ENCODE measurements at places on chromosomes 11 and 22.

GRCh38 chr22:50236731-50237409, 8.0 kb downstream of the TUBGCP6 start:
- DNase-seq: no peak

GRCh38 chr22:30170129-30170528, 76.4 kb downstream of the LIF start:
- no peak for DNase-seq

GRCh38 chr11:134665188-134665535, 253.1 kb upstream of the B3GAT1 start:
- no peak for DNase-seq

DNA sequence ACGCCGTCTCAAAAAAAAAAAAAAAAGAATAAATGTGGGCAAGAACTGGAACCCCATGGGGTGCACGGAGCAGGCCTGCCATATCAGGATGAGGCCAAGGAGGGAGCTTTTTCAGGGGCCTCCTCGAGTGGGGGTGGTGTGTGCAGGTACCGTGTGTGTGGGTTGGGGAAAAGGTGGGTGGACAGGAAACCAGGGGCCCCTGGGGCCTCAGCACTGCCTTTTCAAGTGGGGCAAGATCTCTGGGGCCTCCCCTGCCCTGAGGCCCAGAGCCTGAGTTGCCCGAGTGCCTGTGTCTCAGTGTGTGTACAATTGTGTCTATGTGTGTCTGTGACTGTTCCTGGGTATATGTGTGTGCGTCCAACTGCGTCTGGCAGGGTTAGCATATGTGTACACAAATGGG, 23.8 kb downstream of the TEF start:
- no peak for DNase-seq

DNA sequence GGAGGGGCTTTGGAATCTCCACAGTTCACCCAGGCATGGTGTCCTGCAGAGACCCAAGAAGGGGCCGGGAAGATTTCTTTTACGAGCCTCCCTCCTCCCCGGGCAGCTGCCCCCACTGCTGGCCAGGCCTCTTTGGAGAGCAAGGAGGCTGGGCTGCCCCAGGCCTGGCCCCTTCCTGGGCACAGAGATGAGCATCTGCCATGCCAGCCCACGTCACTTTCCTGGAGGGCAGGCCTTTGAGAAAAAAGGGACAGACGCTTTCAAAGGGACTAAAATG, 60.5 kb upstream of the FGF3 start:
- no peak for DNase-seq

DNA sequence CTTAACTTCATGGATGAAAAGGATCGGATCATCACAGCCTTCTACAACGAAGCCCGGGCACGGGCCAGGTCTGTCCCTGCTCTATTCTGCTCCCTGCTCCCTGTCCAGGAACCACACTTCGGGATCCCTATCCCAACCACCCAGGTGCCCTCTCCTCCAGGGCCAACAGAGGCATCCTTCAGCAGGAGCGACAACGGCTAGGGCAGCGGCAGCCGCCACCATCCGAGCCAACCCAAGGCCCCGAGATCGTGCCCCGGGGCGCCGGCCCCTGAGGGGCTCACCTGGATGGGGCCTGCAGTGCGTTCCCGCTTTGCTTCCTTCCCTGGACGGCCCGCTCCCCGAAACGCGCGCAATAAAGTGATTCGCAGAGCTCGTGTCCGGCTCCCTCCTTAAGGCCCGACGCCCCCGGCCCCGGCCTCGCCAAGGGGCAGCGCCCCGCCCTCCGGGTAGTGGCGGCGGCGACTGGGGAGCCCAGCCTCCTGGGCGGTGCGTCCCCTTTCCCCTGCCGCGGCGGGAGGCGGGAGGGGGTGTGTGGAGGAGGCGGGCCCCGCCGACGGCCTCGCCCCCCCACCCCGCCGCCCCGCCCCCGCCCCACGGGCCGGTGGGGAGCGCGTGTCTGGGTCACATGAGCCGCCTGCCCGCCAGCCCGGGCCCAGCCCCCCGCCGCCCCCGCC, at the start of gene VEGFB:
Gene VEGFB (plus strand): TSS at position 672 of the 674 bp plus-strand sequence. CDS start 250 bp downstream, outside the sequence.
- DNase-seq: no peak

DNA sequence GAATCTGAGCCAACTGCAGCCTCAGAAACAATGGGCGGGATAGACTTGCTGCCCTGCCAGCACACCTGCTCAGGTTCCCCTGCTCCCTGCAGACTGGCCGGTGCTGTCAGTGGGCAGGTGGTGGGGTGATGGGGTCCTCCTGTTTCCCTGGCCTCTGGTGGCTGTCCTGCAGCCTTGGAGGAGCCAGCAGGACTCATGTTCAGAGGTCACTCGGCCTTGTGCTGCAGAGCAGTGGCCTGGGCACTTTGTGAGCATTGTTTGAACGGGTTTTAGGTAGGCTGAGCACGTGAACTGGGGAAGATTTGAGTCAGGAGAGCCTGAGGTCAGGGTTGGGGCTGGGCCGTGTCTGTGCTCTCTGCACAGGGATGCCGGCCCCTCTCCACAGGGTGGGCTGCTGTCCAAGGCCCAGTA, 17.6 kb downstream of the PPIL2 start:
- no peak for DNase-seq

DNA sequence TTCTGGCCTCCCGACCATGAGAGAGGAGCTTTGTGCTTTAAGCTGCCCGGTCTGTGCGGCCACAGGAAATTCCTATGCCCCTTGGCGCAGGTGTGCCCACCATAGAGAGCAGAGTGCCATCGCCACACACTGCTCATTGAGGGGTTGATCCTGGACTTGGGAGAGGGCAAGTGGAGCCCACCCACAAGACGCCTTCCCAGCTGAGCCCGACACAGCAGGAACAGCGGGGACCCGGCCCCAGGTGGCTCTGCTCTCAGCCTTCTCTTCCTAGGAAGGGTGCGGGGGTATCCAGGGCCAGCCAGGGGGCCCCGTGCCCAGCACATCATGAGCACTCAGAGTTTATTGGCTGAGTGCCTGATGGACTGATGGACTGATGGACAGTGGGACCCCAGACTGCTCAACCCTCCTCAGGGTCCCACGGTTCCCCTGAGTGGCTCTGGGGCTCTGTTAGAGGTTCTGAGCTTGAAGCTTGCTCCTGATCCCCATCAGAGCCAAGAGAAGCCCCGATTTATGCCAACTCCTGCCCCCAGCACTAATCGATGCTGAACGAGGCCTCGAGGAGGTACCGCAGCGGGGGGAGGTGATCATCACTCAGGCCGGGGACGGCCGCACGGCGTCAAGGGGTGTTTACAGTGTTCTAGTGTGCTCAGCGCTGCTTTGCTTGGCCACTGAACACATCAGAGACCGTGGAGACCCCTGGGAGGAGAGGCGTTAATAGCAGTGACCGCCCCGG, 13.5 kb upstream of the MRGPRD start:
- DNase-seq: no peak

GRCh38 chr11:55942785-55943392, 6.7 kb upstream of the OR5I1 start:
- no peak for DNase-seq

- no peak for DNase-seq
These were observed 3.9 kb downstream of the MALAT1 start for GRCh38 chr11:65502555-65503367.

DNA sequence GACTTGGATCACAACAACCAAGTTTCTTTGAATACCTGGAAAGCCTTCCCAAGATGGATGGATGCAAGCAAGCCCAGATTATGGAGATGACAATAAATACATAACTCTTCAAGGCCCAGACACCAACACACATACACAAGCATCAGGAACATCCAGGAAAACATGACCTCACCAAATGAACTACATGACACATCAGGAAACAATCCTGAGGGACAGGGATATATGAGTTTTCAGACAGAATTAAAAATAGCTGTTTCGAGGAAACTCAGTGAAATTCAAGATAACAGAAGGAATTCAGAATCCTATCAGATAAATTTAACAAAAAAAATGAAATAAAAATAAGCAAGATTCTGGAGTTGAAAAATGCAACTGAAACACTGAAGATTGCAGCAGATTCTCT, 659.4 kb downstream of the METTL15 start:
- no peak for DNase-seq

- DNase-seq: no peak
These were observed 11.8 kb downstream of the LDLRAD3 start for GRCh38 chr11:35955636-35956035.

GRCh38 chr11:5546457-5546856, 1.9 kb downstream of the OR52H1 start:
- no peak for DNase-seq

GRCh38 chr11:67632175-67632981, 2.6 kb upstream of the NUDT8 start:
- no peak for DNase-seq

- DNase-seq: peak; percentile 57
These were observed 14.2 kb upstream of the MUC6 start for GRCh38 chr11:1050581-1051355.

- no peak for DNase-seq
These were observed 37.7 kb downstream of the DDI1 start for GRCh38 chr11:104073950-104074705.

DNA sequence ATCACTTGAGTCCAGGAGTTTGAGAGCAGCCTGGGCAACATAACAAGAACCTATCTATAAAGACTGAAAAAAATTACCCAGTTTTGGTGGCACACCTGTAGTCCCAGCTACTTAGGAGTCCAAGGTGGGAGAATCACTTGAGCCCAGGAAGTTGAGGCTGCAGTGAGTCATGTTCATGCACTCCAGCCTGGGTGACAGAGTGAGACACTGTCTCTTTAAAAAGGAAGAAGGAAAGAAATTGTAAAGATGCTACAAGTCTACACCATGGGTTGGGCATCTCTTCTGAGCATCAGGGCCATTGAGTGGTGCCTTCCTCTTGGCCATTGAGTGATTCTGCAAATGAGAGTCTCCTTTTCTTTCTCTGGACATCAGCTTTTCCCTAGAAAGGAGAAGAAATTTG, 15.7 kb upstream of the MTMR3 start:
- no peak for DNase-seq

- DNase-seq: no peak
These were observed 3.2 kb upstream of the WNT11 start for GRCh38 chr11:76209375-76209972.

GRCh38 chr11:118660681-118661424, 18.6 kb downstream of the TREH start:
- no peak for DNase-seq

- no peak for DNase-seq
These were observed 97.5 kb upstream of the ALX4 start for GRCh38 chr11:44407211-44407996.

- no peak for DNase-seq
These were observed 703 bp downstream of the ABTB2 start for GRCh38 chr11:34356913-34357700.

DNA sequence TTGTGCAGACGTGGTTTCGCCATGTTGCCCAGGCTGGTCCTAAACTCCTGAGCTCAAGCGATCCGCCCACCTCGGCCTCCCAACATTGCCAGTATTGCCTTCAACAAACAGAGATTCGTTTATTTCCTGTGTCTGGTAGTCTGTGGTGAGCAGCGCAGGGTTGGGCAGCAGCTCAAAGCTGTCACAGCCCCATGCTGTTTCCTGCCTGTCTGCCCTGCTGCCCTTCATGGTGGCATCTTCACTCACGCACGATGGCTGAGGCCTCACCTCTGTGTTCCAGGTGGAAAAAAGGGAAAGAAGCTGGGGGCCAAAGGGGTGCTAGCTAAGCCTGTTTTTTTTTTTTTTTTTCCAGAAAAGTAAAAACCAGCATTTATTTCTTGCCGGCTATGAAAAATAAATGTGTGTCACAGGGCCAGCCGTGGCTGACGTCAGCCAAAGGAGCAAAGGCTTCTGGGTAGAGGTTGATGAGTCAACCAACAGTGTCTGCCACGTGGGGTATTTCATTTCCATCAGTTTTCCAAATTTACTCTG, 28.8 kb downstream of the TBC1D22A start:
- no peak for DNase-seq

DNA sequence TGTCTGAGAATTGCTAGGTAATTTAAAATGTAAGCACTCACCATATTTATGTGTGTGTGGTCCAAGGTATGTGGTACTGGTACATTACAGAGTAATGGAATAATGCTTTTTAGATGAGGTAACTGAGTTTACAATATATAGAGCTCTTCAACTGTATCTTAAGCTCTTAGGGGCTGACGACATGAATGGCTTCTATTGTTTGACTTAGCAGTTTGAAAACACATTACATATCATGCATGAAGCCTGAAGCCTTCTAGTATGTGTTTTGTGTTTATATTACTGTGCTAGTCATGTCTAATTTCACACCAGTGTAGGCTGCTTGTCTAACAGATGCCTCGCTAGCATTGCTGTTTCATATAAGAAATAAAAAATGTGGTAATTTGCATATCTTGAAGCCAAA, 37.2 kb downstream of the GAS2 start:
- no peak for DNase-seq

DNA sequence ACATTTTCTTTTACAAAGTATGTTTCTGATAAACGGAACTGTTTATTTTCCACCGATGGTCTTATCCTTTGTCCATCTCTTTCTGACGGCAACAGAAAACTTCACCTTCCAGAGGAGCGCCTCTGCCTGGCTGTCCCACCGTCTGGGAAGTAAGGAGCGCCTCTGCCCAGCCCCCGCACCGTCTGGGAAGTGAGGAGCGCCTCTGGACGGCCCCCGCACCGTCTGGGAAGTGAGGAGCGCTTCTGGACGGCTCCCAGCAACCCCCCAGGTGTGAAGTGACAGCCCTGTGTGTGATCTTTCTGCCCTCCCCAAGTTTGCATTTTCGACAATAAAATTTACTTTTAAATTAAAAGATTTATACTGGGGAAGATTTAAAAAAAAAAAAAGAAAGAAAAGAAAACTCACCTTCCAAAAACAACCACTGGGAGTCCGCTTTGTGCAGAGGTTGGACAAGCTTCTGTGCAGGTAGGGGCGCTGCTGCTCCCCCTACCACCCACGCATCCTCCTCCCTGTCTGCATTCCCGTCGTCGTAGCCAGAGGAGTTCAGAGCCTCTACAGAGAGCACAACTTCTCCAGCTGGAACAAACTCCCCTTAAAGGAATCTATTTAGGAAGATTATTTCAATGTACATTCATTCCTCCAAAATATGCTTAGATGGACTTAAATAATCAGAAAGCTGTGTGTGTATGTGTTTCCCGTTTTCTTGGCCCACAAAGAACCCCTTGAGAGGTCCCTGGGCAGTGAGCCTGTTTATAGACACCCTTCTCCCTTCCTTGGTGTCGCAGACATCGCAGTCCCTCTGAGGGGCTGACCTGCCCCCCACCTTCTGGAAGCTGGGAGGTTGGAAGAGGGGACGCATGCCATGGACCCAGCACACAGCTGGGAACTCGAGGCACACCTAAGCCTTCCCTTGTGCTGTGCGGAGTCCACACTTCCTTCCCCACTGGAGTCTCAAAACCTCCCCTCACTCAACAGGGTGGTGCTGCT, 849 bp upstream of the APOBEC3B start:
- no peak for DNase-seq

GRCh38 chr22:39746600-39747262, 146.8 kb downstream of the ENTHD1 start:
- DNase-seq: no peak

DNA sequence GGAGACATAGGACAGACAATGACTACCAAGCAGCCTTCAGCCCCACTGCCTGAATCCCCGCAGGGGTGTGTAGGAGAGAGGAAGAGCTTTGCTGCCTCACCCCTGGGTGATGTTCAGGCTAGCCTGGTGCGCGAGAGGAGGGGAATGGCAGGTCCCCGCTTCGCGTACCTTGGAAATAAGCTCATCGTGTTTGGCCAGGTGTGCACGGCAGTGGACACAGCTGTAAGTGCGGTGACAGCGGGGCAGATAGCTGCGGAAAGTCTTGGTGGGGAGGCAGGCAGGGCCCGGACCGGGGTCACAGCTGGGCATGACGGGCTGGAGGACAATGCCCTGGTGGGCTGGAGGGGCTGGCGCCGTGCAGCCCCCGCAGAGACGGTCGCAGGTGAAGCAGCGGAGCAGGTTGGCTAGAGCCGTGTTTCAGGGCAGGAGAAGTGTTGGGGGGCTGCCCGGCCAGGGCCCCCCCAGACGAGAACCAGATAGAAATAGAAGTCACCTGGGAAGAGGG, 2.9 kb downstream of the YPEL4 start:
- DNase-seq: no peak

- no peak for DNase-seq
These were observed 1.4 kb downstream of the KCNC1 start for GRCh38 chr11:17735818-17736578.
